Stimulated activated CD4-positive, alpha-beta T cell treated with anti-CD3 and anti-CD28 coated beads, Interleukin-2, amount 100 ng/mL, for 4 hours (primary cell): ENCODE measurements at places on chromosomes 5 and 9.

DNA sequence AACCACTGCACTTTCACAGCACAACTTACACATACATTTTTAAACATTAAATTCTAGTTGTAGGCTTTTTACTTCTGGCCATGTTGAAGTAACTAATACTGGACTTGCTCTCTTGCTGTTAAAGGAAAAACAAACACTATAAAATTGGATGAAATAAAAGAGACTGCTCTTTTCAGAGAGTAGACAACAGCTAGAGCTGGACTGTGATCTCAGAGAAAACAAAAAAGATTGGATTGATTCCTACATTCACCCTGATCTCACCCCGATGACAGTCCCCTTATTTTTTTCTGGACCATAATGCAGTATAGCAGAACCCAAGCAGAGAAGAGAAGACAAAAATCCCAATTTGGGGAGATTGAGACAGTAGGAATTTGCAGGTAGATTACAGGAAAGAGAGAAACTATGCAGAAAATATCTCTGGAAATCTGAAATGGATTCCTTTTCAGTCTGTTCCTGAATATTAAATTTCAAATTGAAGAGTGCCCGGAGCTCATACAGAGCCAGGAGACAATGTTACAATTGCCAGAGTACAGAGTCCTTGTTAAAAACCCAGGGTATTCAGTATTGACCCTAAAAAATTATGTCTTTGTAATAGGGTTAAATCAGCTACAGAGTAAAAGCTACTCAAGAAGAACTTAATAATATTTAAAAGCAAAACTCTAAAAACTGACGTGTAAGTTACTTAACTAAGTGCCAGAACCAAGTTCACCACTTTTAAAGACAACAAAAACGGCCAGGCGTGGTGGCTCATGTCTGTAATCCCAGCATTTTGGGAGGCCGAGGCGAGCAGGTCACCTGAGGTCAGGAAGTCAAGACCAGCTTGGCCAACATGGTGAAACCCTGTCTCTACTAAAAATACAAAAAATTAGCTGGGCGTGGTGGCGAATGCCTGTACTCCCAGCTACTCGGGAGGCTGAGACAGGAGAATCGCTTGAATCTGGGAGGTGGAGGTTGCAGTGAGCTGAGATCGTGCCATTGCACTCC lies 208.6 kb downstream of the MPDZ start:
- no peak for DNase-seq

DNA sequence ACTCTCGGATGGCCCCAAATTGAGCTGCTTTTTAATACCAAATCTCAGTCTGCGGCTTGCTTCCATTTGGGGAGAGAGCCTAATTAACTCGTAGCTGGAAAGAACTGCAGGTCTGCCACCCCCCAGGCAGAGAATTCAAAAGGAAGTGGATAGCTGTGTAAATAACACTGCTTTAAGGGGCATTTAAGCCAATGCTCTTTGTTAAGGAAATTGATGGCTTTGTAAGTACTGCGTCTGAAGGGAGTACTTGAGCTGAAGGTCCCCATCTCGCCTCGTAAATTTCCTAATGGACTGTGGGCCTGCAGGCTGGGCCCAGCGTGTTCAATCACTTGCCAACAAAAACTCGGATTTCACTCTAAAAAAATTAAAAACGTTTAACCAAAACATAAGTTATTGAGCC lies 132.7 kb downstream of the PAPPA start:
- DNase-seq, result no peak

DNA sequence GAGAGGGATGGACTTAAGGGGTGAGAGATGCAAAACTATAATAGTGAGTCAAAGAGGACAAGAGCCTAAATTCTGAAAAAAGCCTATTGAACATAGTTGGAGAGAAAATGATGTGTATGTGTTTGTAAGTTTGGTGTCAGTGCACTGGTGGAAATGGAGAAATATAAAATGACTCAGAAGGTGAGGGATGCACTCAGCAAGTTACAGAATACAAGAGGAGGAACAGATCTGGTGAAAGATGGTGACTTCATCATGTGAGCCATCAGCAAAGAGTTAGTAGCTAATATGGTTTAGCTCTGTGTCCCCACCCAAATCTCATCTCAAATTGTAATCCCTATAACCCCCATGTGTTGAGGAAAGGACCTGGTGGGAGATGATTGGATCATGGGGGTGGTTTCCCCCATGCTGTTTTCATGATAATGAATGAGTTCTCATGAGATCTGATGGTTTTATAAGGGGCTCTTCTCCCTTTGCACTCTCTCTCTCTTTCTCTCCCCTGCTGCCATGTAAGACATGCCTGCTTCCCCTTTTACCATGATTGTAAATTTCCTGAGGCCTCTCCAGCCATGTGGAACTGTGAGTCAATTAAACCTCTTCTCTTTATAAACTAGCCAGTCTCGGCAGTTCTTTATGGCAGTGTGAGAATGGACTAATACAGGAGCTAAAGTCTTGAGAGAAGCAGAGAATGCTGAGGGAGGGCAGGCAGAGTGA lies 30.4 kb upstream of the FYB1 start:
- DNase-seq, result no peak

GRCh38 chr5:61744690-61745619 lies 412.9 kb downstream of the ZSWIM6 start:
- no peak for DNase-seq

DNA sequence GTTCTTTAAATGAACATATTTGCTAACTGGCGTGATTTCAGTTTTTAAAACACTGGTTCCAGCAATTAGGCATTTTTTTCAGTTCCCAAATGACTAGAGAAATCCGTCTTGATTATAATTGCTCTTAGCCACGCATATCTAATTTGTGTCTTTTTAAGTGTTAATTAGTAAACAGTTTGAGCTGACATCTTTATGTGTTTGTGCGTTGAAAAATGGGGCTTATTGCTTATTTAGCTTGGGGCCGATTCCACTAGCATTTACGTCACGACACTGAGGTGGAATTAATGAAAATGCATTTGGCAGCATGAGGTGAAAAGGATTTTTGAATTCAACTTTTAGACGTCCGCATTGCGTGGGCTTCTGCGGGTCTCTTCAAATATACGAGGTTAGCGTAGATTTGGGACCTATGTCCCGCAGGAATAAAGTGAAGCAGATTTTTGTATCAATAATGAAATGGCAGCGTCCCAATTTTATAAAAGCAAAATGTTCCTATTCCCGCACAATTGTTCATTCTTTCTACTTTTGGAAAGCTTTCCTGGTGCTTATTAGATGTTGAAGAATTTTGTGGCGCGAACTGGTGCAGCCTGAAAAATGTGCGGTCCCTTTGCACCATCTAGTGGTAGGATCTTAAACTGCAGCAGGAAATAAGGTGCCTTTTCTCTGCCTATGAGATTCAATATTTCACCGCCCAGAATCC lies 122.7 kb upstream of the LMX1B start:
- peak; percentile 43 for DNase-seq

DNA sequence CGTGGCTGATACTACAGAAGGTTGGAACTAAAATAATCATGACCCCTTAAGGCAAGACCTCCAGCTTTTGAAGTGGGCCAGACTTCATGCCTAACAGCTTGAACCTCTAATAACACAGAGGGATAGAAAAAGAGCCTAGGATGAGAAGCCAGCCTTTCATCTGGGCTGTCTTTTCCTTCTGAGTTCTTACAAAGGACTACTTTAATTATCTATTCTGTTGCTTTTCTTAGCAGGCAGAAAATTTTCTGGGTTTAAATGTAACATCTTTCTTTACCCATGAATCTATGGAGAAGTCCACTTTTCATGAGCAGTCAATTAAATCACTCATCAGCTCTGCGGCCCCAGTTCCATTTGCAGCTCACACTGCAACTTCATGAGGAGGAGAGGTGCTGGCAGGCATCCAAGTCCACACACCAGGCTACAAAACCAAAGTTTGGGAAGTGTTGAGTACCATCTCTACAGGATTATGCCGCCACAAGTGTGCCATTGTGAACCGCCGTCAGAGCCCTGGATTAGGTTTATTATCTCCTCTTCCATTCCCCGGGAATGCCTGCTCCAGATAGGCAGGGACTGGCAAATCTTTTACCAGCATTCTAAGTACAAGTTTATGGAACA lies 192.0 kb downstream of the TLE4 start:
- DNase-seq, result no peak

GRCh38 chr9:133534346-133535291 lies at the start of gene ADAMTSL2:
Gene ADAMTSL2, plus strand, starts transcription at chr9:133534704. Its CDS starts 2,009 bp downstream, at chr9:133536713.
- peak; percentile 76 for DNase-seq

- no peak for DNase-seq
Measured at GRCh38 chr5:143524338-143524945, 121.0 kb upstream of the NR3C1 start.

GRCh38 chr9:92242260-92243136 lies 51.0 kb downstream of the IARS1 start:
- DNase-seq, result no peak

DNA sequence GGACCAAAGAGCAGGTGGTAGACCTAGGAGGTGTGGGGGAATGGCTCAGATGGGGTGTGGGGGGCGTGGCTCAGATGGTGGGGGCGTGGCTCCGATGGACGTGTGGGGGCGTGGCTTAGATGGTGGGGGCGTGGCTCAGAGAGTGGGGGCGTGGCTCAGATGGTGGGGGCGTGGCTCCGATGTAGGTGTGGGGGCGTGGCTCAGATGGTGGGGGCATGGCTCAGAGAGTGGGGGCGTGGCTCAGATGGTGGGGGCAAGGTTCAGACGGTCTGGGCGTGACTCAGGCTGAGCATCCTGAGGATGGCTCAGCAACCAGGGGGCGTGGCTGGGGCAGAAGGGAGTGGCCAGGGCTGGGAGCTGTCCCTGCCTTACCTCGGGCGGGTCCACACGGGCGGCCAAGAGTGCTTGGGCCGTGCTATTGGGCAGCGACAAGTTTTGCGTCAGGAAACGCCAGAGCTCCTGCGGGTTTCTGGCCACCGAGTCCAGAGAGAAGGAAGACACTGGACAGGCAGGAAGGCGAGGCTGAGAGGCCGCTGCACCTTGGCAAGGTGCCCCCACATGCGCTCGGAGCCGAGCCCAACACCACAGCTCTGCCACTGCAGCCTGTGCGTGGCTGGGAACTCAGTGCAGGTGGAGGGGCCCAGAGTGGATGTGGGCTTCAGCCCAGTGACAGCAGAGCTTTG lies 5.9 kb downstream of the ABCA2 start:
- peak; percentile 65 for DNase-seq

GRCh38 chr9:26132746-26133312 lies 454.6 kb upstream of the TUSC1 start:
- no peak for DNase-seq

DNA sequence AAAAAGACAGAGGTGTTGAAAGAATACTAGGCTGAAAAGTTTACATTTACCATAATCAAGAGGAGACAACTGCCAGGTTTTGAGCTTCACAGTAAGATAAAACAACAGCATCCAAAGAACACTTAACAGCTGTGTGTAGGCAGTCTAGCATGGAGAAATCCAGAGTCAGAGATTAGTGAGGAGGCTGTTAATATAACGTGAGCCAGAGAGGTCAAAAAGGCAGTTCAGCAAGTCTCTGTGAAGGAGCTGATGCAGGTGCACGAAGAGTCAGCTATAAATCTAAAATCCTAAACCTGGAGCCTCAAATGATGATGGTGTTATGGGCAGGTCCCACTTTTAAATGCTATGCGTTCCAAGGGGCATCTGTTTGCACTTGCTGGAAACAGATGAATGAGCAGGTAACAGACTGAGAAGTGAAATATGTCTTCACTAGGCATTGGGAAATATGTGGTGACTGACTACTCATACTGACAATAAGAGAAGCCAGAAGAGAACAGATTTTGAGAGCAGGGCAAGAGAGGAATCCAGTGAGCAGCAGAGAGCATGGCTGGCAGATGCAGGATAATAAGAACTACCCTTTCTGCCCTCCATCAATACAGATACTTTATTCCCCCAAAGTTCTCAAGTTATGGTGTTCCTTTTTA lies 8.7 kb downstream of the APTX start:
- DNase-seq, result no peak

DNA sequence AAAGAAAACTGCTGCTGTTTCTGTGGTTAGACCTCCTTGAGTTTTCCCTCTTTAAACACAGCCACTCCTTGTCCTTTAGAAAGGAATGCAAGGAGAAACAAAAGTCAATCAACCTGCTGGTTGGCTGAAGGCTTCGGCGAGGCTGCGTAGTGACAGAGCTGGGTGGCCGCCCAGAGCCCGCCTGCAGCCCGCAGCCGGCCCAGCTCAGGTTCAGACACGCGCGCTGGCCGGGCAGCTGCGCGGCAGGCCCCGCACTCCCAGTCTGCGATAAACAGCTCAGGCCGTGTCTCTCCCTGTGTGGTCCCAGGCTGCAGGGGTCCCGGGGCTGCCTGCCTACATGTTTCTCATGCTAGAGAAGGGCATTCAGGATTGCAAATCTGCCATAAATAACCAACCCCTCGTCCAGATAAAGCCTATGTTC lies 115.4 kb downstream of the HSD17B3 start:
- no peak for DNase-seq

DNA sequence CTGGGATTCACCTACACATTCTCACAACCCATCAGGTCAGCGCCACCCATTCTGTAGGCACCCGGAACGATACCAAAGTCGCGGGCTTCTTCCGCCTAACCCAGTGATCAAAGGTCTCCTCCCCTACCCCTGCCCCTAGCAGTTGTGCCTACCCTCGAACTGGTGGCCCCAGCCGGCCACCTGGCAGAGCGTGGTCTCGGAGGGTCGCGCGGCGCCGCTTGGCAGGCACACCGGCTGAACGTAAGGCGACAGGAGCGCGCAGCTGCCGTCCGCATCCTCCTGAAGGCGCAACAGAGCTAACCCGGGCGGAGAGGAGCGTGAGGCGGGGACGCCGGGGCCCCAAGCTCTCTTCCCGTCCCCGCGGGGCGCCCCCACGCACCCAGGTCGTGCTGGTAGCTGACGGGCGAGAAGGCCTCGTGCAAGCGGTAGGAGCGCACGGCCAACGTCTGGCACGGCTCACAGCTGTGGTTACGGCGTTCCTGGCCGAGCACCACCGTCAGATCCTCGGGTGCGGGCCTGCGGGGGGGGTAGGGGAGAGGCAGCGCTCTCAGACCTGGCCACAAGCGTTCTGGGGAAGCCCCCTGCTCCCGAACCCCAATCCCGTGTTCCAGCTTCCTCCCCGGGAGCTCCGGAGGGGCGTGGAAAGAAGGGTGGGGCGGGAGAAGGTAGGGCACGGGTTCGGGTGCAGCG lies 2.8 kb upstream of the PFN3 start:
- DNase-seq, result no peak

DNA sequence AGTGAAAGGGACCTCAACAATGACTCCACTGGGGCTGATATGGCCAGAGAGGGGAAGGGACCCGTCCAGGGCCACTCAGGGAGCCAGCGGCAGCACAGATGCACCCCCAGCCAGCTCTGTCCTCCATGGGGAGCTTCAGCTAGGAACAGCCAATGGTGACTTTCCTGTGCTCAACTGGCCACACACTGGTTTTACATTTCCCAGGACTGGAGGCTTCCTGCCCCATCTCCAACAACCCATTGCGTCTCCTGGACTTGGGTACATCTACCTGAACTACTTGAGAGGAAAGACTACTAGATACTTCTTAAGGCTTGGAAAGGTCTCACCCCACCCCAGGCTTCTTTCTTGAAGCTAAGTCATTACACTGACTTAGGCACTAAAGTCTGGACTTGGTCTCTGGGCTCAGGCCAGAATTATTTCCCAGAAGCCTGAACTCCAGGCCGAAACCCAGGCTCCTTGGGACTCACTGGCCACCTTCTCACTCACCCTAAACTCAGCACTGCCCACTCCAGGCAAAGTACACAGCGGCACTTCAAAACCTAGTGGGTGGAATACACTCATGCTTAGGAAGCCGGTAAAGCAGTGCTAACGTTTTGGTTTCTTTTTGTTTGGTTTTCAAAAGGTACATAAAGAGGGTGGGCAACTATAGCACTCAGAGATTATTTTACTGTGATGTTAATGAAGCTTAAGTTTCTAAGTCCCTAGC lies 1.5 kb downstream of the IGFBPL1 start:
- DNase-seq, result no peak
